ENCODE measurements at places on chromosomes 6 and 20.

DNA sequence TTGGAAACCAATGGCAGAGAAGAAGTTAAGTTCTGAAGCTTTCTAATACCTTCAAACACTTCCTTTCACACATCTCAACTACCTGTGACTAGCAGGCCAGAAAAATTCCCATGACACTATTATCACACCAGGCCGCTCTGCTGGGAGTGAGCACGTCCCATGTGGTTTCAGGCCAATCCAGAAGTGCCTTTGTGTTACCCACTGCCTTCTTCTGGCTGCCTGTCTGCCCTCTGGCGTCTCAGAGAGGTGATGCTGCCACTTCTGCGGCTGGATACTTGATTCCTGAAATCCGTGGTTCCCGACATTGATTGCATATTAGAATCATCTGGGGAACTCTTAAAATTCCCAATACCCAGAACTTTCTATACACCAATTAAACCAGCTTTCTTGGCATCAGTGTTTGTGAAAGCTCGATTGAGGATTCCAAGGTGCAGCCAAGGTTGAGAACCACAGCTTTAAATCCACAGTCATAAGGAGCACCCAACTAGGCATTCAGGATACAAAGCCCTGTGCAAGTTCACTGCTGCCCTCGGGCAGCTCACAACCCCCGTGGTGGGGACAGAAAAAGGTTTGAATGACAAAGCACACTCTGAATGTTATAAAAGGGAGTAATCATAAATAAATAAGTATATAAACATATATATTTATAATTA is 65.6 kb downstream of the STMND1 start:
- DNase-seq = no peak

DNA sequence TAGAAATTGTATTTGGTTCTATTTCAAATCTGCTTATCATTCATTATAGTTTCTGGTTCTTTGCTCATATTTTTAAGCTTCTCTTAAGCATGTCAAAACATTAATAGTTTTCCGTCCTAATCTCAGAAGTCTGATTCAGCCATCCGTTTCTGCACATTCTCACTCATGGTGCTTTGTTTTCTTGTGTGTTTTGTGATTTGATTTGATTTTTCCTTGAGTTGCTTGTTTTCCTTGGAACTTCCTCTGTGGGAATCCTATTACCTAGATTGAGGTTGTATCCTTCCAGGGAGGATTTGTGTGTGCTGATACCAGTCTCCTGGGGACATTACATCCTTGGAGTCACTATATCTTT is 7.9 kb downstream of the SNX9 start:
- DNase-seq = no peak

DNA sequence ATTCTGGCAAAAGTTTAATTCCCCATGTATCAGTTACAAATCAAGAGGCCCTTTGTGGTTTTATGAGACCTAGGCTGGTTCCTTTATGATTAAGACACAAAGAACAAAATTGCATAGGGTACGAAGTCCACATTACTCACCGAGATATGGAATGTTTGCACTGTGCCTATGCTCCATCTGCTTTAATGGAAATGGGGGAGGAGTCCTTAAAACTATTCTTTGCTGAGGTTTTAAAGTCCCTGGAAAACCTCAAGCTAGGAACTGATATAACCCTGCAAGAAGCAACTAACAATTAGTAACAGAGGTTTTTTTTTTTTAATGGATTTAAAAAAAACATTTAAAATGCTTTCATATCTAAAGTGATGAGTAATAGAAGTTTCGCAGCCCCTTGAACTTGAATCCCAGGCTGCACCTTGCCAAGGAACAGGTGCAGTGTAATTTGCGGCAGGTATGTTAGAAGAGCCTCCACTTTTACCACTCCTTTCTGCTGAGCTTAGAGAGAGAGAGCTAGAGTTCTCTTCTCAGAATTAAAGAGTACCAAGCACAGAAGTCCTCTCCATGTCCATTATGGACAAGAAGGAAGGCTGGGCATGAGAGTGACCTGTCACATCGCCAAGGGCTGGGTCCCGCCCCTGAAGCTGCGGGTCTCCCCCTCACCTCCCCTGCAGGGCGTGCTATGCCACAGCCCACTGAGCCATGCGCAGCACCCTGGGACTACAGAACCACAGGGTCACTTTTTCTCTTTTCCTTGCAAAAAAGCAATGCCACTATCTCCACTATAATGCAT is 2.3 kb downstream of the SERPINB1 start:
- DNase-seq = no peak

DNA sequence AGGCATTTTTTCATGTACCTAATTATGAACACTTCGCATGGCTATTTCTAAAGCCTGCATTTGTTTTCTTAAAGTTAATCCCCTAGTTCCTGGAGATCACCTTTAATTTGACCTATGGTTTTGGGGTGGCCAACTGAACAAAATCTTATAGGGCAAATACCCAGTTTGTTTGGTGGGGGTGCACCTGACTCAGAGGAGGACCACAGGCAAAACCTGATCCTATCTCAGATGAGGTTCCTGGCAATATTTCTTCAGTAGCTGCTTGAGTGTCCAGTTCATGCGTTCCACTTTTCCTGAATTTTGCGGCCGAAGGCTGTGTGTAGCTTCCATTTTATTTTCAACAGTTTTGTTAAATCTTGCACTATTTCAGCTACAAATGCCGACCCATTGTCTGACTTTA is 10.3 kb upstream of the GMPR start:
- no peak for DNase-seq

DNA sequence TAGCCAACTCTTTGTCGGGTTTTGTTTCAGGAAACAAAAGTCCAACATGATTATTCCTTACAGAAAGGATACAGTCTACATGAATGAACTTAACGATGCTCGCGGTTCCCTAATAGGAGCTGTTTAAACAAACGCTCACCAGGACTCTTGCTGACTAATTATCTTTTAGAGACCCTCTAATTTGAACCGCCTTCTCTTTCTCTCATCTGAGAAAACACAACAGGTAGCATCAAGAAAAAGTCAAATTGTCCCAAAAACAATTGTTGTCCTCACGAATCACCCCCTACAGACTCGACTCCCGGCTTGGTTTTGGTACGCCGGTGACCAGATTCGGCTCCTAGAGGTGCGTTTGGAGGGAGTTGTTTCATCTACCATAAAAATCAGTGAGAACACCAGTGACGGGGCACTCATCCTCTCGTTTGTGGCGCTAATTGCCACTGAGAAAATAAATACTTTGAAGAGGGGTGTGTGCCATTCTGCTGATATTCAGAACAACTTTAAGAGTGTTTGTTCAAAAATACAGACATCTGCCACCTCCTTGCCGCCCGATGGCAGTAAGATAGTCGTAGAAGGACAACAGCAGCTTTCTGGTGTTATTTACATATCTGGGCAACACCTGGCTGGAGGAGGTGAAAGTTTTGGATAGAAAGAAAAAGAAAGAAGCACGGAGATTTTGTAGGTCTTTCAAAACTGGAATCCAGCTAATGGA is 1.1 kb upstream of the SIM1 start:
- DNase-seq = no peak

DNA sequence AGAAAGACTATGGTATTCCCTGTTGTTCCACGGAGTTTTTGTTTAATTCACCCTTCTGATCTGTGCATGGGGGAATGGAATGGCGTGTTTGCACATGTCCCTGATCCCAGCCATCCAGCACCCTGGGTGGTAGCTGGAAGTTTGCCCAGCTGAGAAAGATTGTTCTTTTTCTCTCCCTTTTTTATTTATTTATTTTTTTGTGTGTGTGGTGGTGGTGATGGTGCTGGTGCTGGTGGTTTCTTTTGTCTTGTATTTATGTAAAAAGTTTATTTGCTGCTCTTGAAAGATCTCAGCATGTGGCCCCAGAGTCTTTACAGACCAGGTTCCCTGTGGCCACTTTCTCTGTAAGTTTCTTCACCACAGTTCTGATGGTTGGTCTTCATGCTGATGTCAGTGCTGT is 372.6 kb downstream of the UTRN start:
- DNase-seq = no peak

- DNase-seq = no peak
Observed at GRCh38 chr6:70415247-70415646, 1.9 kb downstream of the FAM135A start.

- no peak for DNase-seq
Observed at GRCh38 chr20:46342451-46343347, 34.4 kb upstream of the CDH22 start.

DNA sequence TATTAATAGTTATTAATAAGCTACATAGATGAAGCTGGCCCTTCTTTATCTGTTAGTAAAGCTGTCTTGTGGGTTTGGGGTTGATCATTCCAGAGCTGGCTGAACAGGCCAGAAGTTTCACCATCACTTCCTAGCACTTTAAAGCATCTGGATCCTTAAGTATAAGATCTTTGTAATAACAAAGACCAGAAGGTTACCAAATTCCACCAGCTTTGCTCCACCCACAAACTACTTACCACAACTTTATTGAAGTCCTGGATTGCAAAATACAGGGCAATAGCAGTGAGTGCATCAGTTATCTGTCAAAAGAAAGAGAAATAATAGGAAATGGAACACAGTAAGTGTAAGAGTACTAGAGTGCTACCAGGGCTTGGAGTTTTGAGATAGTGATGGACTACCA is 33.0 kb downstream of the PIGU start:
- DNase-seq = no peak

DNA sequence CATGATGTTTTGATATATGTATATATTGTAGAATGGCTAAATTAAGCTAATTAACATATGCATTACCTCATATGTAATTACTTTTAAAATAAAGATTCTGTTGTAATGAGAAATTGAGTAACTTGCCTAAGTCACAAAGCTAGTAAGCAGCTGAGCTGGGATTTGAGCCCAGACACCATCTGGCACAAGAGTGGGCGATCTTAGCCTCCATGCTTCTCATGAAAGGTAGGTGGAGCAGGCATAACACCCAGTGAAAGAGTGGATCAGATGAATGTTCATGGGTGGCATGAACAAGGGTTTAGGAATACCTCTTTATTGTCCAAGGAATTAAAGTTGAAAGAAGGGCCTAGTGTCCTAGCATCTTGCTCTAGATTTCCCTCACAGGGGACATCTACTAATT is 365.4 kb downstream of the TFAP2B start:
- no peak for DNase-seq

DNA sequence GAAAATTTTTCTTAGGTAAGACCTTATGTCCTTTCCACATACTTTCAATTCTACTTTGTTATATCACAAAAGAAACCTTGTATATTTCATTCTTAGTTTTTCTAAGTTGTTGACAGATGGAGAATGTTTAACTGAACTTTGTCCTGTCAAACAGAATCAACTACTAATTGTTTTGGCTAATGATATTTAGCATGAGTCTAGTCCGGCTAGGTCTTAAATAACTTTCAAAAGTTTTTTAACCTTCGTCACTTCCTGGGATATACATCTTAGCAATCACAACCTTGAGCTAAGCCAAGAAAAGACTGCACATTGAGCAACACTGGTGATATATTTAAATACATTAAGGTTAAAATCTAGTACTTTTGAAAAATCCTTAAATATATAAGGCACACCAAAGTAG is 62.9 kb upstream of the RUNX2 start:
- no peak for DNase-seq

DNA sequence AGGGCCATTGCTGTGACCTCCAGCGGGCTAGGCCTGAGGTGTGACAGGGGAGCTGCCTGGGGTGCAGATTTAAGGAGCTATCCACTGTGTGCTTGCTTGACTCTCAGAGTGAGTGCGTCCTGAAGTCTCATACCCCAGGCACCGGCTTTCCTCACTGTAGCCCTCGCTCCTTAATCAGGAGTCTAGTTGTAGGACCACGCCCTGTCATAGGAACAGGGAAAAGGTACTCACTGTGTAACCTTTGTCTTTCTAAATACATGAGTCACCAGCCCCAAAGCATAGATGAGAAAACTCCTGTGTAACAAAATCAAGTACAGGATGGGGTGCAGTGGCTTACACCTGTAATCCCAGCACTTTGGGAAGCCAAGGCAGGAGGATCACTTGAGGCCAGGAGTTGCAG is 141.7 kb downstream of the TMEM242 start:
- DNase-seq = no peak

DNA sequence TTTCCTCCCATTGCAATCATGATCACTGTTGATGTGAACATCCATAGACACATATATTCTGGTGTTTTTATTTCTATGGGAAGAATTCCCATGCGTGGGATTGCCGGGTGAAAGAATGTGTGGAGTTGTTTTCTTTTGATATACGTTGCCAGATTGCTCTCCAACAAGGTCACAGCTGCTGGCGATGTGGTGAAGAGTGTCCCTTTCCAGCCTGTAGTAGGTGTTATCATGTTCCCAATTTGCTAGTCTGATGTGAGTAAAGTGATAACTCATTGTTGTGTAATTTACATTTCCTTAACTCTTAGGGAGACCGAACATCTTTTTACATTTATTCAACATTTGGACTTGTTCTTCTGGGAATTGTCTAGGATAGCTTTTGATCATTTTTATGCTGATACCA is 14.5 kb upstream of the ELMO2 start:
- no peak for DNase-seq

GRCh38 chr6:49264496-49264895 is 198.6 kb downstream of the MMUT start:
- DNase-seq = no peak

- no peak for DNase-seq
Observed at GRCh38 chr6:129253727-129254126, 370.8 kb downstream of the LAMA2 start.

- DNase-seq = no peak
Observed at GRCh38 chr6:160328447-160328846, 19.7 kb upstream of the SLC22A3 start.

GRCh38 chr6:91669871-91670268 is 1083.0 kb upstream of the MAP3K7 start:
- no peak for DNase-seq

DNA sequence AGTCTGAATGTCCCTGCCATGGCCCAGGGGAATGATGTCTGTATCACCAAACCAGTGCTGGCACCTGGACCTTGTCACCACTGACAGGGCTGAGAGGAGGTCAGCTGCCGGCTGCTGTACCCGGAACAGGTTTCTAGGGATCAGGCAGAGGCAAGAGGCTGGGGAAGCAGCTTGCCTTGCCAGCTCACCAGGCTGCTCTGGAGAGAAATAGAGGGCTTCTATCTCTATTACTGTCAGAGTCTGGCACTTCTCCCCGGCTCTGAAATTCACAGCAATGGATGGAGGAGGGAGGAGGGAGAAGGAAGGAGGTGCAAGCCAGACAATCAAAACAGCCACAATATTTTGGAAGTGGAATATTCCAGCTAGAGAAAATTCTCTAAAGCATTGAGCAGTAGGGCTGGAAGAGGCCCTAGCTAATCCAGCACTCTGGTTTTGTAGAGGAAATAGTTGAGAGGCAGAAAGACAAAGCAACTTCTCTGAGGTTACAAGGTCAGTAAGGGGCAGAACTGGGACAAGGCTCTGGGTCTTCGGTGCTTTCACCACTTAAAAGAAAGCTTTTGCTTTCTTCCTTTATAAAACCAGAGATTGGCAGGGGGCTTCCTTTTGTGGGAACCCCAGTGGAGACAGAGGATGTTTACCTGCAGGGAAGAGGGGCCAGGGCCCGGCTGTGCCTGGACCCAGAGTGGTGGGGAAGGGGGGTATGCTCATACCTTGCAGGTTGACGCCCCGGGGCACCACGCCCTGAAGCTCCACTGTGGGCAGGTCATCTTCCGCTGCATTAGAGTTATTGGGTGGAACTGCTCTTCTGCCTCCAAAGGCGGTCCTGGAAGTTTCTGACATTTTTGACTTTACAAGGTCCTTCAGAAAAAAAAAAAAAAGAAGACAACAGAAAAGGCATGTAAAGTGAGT is 2.4 kb downstream of the F13A1 start:
- no peak for DNase-seq
